Naive thymus-derived CD4-positive, alpha-beta T cell (primary cell): ENCODE measurements at places on chromosomes 7 and 10. TPM values are rescaled to one million over a fixed set of nuclear protein-coding genes. Genes with fewer than 3 reads are reported as not detected.

DNA sequence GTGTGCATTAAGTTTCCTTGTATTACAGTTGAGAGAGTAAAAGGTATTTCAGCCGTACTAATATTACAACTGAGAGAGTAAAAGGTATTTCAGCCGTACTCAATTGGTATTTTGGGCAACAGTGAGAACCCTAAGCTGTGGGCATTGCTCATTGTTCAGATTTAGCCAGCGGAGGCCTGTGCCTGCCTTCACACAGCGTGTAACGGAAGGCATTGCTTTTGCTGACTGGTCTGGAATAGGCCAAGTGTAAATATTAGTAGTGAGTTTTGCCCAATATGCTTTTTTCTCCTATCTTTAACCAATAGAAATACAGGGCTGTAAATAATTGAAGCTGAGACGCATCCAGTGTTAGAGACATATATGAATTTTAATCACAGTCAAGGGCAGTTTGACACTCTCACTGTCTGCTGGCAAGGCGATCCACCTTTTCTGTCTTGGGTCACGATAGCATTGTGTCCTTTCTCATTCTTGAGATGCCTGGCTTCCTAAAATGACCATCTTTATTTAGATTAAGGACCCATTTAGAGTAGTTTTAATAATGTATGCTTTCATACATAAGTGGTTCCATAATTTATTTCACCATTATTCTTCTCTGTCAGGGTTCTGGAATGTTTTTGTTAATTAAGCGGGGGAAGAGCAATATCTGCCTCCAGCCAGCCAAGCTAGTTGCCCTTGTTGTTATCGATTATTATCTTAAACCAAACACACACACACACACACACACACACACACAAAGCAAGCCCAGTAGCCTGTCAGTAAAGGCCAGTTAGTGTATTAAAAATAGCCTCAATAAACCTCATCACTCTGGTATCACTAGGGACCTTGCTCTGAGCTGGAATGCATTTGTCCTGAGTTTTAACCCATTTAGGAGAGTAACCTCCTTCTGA lies 130.7 kb downstream of the CELF2 start:
- H3K4me3 ChIP-seq: peak overlapping the region; percentile 49
- H3K27ac ChIP-seq: peak overlapping the region; percentile 94
- no peak for DNase-seq
- H3K4me1 ChIP-seq: peaks cover 96% of the 10 kb centered on the region

GRCh38 chr7:24501009-24501408 lies 72.2 kb upstream of the PALS2 start:
- no peak overlapping the region for H3K27ac ChIP-seq
- H3K27me3 ChIP-seq: no peaks in the 10 kb centered on the region
- no peaks in the 10 kb centered on the region for H3K4me1 ChIP-seq
- H3K36me3 ChIP-seq: no peaks in the 10 kb centered on the region

DNA sequence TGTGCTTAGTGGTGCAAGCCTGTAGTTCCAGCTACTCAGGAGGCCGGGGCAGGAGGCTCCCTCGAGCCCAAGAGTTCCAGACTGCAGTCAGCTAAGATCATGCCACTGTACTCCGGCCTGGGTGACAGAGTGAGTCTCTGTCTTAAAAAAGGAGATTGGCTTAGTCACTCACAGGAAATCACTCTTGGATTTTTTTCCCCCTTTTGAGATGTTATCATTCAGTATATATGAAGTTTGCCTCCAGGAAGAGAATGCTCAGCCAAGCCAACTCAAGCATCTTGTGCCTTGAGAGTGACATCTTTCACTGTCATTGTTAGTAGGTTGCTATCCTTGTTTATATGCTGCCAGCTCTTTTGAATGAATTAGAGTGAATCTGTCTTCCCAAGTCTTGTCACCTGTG lies 28.0 kb downstream of the NIPSNAP2 start:
- DNase-seq: no peak
- H3K36me3 ChIP-seq: peaks cover 9% of the 10 kb centered on the region
- H3K4me3 ChIP-seq: no peak overlapping the region
- no peaks in the 10 kb centered on the region for H3K27me3 ChIP-seq
- no peaks in the 10 kb centered on the region for H3K4me1 ChIP-seq
- H3K27ac ChIP-seq: no peak overlapping the region

DNA sequence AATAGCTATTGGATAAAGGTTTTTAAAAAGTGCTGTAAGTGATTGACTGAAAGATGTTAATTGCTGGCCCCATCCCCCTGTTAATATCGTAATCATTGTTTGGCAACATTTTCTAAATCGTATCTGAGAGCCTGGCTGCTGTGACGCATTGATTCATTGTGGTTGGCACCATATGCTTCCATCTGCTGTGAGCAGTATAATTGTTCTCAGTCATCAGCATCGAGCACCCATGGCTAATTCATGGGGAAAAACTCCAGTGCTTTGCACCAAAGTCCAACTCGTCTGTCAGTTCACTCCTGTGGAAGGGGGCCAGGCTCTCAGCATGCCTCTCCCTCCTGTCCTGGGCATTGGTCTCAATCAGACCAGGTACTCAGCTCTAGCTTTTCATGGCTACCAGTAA lies 205.2 kb downstream of the STK31 start:
- no peaks in the 10 kb centered on the region for H3K27me3 ChIP-seq
- H3K36me3 ChIP-seq: no peaks in the 10 kb centered on the region
- no peak for DNase-seq
- no peak overlapping the region for H3K4me3 ChIP-seq

DNA sequence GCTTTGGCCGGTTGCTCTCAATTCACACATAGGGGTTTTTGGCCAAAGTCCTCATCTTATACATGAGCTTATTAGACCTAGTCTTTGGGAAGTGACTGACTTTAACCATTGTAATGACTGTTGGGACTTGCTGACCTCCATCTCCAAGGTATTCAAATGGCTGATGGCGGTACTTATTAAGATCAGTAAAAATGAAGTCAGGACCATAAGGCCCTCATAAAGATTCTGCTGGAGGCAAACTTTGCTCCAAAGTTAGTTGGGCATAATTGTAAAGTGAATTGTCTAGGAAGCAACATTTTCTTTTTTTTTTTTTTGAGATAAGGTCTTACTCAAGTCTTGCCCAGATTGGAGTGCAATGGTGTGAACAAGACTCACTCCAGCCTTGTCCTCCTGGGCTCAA lies 76.3 kb upstream of the MKLN1 start:
- H3K27me3 ChIP-seq: no peaks in the 10 kb centered on the region
- H3K4me1 ChIP-seq: no peaks in the 10 kb centered on the region
- H3K27ac ChIP-seq: no peak overlapping the region

GRCh38 chr10:17665747-17666146 lies 21.8 kb downstream of the STAM start:
- peaks cover 10% of the 10 kb centered on the region for H3K4me1 ChIP-seq
- peaks cover 17% of the 10 kb centered on the region for H3K36me3 ChIP-seq
- H3K27ac ChIP-seq: no peak overlapping the region
- no peak overlapping the region for H3K4me3 ChIP-seq

CYP2C19 gene
- polyA plus RNA-seq: not detected

SLC16A9 gene
- polyA plus RNA-seq: not detected

LOXL4 gene
- polyA plus RNA-seq: not detected

COL17A1 gene
- not detected for polyA plus RNA-seq

GIMAP5 gene
- 570 TPM for polyA plus RNA-seq

TEX47 gene
- not detected for polyA plus RNA-seq
